ENCODE measurements at places on chromosomes 2 and 18.

DNA sequence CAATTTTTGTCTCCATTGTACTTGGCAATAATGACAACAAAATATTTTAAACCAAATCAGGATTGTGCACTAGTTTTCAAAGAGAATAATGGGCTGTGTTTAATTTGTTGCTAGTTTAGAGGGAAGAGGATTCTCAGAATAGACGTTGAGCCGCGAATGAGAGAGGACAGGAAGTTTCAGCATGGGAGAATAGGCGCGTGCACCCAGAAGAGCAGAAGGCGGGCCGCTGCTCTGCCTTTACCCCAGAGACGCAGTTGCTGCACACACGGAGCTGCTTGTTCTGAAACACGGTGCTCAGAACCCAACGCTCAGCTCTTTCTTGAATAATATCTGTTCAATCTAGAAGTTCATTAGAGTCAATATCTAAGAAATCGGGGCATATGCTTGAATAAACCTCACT is 223.4 kb downstream of the MYT1L start:
- DNase-seq, result no peak

GRCh38 chr2:187871506-187871905 is 317.3 kb upstream of the TFPI start:
- no peak for DNase-seq

DNA sequence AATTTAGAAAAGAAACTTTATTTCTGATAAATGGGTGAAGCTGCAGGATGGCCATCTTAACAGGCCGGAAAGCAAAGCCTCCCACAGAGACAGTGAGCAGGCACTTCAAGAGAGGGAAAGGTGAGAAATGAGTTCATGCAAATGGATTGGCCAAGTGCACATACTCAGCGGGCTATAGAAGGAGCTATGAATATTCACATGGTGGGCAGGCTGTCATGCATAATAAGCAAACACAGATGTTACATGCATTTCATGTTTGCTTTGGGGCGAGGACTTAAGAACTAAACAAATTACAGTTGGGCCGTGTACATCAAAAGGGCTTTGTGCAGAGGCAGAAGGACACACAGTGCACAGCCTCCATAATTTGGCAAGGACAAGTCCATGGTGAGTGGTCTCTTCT is 69.8 kb upstream of the MAL start:
- no peak for DNase-seq

- no peak for DNase-seq
These were observed 208.6 kb upstream of the HAAO start for GRCh38 chr2:43001055-43001378.

GRCh38 chr2:47218066-47218581 is 63.0 kb upstream of the STPG4 start:
- no peak for DNase-seq

- DNase-seq, result peak; percentile 65
These were observed 3.6 kb downstream of the ZNF516 start for GRCh38 chr18:76491473-76491775.

DNA sequence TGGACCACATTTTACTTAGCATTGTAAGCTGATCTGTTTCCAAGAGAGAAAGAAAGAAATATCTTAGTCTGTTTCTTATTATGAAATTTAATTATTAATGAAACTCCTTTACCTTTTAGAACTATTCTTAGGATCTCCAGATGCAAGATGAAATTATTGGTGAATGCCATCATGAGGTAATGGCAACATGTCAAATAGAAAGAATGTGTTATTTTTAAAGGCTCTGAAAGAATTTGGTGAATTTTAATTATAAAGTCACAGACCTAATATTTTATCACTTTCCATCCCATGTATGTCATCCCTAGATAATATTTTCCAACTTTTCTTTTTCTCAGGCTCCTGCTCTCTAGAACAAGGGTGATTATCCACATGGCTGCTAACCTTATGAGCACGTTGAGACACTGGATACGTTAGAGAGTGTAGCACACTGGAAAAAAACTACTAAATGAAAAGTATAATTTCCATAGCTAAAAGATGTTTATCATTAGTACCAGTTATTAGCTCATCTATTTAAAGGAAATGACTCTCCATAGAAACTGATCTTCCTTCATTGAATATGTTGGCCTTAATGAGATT is 95.2 kb upstream of the SCG2 start:
- no peak for DNase-seq

DNA sequence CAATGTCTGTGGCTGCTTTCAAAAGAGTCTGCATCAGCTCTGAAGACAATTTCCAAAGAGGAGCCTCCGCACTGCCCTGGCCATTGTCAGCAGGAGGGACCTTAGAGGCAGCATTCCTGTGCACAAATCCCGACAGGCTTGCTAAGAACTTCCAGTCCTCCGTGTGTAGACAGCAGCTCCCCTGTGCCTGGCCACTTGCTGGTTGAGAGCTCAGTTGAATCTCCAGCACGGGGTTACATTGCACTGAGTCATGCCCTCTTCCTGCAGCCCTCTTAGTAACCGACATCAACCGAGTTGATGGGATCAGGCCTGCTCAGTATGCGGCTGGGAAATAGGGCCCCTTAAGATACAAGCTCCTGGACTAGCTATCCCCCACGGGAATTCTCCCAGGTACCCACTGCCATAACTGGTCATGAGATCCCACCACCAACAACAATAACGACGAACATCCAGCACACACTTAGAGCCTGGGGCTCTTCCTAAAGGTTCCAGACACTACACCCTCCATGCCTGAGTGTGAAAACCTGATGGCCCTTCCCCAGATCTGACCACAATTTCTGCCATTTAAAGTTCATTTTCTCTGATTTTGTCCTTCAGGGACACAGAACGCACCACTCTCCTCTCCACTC is 12.0 kb downstream of the ATP6V1B1 start:
- DNase-seq, result peak; percentile 15

DNA sequence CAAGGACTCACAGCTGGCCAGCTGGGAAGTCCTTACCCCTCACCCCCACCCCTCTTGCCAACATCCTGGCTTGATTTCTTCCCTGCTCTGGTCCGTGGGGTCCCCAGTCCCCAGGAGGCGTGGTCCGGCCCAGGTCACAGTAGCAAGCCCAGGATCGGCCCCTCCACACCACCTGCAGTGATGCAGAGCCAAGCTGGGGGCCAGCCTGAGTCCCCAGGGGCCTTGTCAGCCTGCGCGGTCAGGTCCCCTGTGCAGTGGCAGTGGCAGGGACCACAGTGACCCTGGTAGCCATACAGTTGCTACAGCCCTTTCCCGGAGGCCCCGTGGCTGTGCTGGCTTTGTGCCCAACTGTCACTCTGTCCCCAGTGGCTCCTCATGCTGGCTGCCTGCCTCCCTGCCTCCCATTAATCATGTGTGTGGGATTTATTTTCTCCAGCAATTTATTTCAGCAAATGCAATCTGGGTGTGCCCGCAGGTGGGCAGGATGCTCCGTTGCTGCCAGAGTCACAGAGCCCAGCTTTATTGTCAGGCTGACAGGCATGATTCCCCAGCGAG is 8.8 kb upstream of the PRSS56 start:
- DNase-seq, result no peak

DNA sequence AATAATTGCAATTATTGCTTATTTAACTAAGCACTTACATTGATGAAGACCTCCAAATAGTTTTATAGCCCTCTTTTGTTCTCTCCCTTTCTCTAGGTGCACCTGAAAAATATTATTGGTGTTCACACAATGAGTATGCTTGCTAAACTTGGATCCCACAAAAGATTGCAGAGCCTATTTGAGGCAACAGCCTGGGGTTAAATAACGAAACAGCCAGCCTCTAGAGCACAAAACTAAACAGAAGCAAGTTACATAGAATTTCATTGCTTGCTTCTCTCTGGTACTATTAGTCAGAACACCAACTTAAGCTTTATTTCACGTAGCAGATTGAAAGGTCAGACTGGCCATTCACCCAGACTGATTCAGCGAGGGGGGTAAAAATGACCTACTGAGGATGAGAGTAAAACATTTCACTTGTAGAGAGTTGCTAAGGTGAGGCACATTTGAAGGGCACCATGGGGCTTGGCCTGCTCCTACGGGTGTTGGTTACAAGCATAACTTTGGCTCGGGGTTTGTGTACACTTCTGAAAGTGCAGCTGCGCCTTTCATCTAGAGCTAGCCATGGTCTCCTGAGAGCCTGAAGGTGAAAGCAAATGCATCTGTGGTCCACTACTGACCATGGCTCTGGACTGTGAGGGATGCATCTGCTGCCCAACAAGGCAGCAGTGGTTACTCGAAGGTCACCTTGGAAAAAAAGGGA is 225.1 kb upstream of the LRRTM1 start:
- no peak for DNase-seq

- DNase-seq, result peak; percentile 41
These were observed 2.5 kb downstream of the RTN4 start for GRCh38 chr2:55047677-55048299.

DNA sequence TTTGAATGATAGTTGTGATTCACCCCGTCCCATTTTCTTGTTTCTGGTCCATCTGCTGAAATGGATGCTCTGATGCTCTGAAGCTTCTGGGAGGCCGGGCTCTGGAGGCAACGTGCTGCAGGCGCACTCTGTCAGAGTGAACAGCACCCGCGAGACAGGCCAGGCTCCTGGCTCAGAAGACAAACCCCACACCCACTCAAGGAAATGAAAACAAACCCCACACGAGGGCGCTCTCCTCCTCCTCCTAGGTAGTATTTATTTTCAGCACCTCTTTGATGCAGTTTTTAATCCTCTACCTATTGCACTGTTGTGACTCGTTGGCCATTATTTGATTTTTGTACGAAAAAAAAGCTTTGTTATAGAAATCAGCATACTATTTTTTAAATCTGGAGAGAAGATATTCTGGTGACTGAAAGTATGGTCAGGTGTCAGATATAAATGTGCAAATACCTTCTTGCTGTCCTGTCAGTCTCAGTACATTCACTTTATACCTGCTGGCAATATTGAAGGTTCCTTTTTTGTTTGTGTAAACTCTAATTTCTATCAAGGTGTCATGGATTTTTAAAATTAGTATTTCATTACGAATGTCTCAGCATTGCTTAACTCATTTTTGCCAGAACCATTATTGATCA is 10.3 kb upstream of the CHST10 start:
- peak; percentile 9 for DNase-seq

DNA sequence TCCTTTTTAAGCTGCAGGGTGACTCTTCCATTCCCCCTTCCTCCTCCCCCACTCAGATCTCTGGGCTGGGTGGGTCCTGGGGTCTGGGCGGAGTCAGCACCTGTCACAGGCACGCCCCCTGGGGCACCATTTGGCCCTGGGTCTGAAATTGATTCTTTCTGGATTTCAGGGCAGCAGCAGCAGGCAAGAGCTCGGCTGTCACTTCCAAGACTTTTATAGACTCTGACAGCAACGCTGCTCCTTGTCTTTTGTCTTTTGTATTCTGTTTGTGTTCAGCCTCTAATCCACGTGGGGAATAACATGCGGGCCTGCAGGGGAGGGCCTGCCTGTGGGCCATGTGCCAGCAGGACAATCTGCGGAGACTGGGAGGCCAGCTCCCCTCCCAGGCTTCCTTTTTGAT is 3.9 kb downstream of the BOD1L2 start:
- DNase-seq, result no peak

GRCh38 chr2:47313728-47314127 is 89.2 kb upstream of the MSH2 start:
- no peak for DNase-seq

- peak; percentile 25 for DNase-seq
These were observed 4.7 kb upstream of the KRCC1 start for GRCh38 chr2:88059979-88060906.

DNA sequence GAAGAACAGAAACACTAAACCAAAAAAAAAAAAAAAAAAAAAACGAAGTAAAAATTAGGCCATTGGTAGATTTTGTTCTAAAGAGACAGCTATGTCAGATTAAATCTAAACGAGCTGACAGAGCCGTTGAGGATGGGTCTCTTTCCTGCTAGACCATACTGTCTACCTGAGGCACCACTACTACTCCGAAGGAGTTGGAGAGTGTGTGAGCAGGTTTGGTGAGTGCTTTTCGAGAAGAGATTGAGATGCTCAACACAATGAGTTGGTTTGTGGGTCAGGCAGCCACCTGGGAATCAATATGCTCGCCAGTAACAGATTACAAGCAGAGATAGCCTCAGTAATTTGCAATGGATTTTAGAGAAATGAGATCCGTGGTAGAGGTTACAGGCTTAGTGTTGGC is 281.5 kb upstream of the EPAS1 start:
- DNase-seq, result no peak

GRCh38 chr2:6423157-6423556 is 442.6 kb downstream of the CMPK2 start:
- peak; percentile 6 for DNase-seq

DNA sequence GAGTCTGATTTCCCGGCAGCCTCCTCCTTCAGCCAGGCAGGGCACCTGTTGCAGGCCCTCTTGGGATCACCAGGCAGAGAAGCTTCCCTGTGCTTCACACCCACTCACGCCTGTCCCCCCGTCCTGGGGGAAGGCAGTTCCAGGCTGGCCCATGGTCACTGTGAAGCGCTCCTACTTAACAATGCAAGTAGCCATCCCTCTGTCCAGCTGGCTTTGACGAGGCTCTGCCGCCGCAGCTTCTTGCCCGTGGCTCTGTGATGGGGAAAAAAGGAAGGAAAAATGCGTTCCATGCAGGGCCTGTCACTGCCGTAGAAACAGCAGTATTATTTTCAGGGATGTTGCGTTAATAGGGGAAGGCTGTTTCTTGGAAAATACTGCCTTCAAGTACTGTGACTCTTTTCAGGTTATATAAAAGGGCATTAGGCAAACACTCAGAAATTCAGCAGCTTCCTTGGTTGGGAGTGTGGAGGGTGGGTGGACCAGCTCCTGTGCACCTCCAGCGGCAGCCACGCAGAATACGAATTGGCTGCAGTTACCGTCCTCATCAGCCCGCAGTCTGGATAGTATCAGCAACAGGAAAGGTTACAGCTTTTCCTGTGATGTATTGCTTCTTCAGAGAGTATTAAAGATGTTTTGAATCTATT is 232.3 kb downstream of the KLHL29 start:
- DNase-seq, result peak; percentile 81

GRCh38 chr2:8132879-8133278 is 549.0 kb upstream of the ID2 start:
- DNase-seq, result no peak

GRCh38 chr2:106561356-106561755 is 74.2 kb downstream of the CD8B2 start:
- no peak for DNase-seq

GRCh38 chr2:159010340-159010739 is 41.9 kb downstream of the TANC1 start:
- peak; percentile 20 for DNase-seq

DNA sequence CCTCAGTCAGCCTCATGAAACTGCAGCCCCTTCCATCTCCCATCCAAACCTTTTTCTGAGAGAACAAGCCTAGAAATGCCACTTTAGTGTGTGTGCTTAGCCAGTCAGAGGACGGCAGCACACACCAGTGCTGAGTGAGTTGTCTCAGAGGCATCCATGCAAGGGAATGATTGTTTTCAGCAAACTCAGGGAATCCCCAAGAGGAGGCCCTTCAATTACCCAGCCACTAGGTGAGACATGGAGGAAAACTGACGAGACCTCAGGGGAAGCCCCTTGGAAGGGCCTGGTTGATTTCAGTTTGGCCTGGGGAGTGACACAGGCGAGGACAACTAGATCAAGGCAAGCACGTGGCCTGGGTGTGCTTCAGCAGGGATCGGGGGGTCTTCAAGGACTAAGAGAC is 49.7 kb downstream of the APOB start:
- no peak for DNase-seq

Measured in fibroblast of gingiva (primary cell).